ENCODE measurements at places on chromosomes 5 and 9.

- no peak for DNase-seq
Observed at GRCh38 chr9:71590362-71590761, 178.0 kb downstream of the CEMIP2 start.

DNA sequence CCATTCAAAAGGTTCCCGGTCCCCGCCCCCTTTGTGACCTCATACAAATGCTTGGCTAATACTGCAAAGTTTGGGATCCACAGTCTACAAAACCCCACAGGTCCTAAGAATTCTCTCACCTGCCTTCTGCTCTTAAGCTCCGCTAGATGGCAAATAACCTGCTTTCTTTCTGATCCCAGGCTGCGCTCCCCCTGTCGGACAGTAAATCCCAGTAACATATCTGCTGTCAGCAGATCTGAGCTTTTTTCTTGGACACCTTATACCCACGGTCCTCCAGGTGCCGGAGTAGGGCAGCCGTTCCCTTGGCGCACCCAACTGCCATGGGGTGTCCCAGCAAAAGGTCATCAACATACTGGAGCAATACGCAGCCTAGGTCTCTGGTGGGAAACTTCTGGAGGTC, 39.0 kb upstream of the PPP1R26 start:
- no peak for DNase-seq

GRCh38 chr5:33491941-33492340, 51.2 kb downstream of the TARS1 start:
- peak; percentile 18 for DNase-seq

GRCh38 chr5:111225926-111226325, 1.7 kb downstream of the CAMK4 start:
- no peak for DNase-seq

DNA sequence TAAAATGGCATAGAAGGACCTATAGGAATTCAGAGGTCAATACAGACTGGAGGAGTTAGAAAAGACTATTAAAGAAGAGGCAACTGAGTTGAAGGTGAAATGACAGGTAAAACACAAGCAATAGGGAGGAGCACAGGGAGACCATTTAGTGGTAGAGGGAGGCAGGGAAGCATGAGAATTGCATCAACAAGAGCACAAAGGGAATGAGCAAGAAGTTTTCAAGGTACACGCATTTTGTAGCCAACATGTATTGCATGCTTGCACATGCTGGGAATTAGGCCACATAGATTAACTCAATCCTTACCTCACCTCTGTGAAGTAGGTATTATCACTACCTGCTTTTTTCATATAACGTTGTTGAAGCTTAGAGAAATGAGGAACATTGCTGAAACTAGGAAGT, 42.3 kb downstream of the PLPP1 start:
- DNase-seq = no peak

DNA sequence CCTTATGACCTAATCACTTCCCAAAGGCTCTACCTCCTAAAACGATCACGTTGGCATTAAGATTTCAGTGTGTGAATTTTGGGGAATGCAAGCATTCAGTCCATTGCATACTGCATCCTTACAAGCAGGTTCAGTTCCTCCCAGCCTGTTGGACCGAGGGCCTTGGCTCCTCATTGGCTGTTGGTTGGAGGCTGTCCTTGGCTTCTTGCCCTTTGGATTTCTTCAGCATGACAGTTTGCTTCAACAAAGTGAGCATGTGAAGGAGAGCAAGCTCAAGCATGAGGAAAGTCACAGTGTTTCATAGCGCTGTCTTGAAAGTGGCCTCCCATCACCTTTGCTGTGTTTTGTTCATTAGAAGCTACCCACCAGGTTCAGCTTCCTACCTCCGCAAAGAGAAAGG, 109.5 kb downstream of the GADD45G start:
- DNase-seq = no peak

DNA sequence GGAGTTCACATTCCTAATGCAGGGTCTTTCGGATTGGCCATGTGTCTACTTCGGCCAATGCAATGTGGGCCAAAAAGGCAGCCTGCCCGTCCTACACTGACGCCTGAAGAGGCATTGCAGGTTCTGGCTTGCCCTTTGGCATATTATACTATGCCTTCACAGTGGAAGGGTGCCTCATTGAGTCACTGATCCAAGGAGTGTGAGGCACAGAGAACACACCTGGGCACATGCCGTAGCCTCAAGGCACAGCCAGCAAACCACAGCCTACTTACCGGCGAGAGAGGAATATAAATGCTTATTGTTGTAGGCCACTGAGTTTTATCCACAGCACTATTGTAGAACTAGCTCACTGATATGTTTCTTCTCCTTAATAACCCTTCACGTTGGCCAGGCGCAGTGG, 409.6 kb downstream of the GADD45G start:
- no peak for DNase-seq

DNA sequence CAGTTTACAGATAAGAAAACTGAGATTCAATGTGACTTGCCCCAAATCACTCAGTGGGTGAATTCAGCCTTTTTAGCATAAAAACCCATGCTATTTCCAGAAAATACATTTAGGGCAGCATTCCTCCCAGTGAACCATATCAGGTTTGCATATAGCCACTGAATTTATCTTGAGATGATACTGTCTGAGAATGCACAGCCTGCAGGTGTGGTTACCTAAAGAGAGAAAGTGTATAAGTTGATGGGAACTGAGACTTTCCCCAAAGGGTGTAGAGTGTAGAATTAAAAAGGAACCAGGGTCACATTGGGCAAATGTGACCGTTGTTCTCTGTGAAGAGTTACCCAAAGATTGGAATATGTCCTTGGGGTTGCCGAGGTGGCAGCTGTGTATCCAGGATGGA, 100.0 kb upstream of the PIK3R1 start:
- no peak for DNase-seq

GRCh38 chr9:94639061-94639998, at the start of gene FBP1:
Gene FBP1, minus strand, starts transcription at chr9:94639518. Its CDS starts 208 bp downstream, at chr9:94639310.
- DNase-seq = peak; percentile 63

GRCh38 chr9:72149231-72149975, at the start of gene GDA:
Gene GDA, plus strand, starts transcription at chr9:72149440. Its CDS starts 120 bp downstream, at chr9:72149560.
- peak; percentile 17 for DNase-seq

DNA sequence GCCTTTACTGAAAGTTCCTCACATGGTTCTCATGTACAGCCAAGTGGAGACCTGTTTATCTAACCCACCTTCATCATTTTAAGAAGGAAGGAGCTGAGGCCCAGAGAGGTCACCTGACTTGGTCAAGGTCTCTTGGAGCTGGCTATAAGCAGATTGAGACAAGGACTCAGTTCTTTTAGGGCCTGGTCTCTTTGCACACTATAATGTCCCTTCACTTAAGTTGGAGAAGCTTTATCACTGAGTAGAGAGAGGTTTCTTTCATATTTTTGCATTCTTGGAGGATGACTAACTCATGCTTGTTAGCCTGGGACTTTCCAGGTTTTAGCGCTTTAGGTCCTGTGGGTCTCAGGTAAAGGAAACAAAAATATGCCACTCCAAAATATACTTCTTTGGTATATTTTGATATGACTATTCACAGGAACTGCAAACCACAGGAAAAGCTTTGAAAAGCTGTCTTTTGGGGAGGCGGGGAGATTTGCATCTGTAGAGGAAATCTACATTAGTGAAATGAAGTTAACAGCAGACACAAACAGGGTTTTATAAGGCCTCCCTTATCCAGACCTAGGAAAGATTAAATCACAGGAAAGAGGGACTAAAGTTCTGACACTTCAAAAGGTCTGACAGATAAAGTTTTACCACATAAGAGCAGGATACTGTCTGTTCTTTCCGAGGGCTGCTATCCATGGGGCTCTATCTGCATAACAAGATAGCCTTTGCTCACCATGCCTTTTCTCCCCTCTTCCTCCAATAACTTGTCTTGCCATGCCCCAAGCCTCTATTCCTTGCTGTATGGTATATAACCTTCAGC, 95.8 kb upstream of the ANKRD55 start:
- no peak for DNase-seq

DNA sequence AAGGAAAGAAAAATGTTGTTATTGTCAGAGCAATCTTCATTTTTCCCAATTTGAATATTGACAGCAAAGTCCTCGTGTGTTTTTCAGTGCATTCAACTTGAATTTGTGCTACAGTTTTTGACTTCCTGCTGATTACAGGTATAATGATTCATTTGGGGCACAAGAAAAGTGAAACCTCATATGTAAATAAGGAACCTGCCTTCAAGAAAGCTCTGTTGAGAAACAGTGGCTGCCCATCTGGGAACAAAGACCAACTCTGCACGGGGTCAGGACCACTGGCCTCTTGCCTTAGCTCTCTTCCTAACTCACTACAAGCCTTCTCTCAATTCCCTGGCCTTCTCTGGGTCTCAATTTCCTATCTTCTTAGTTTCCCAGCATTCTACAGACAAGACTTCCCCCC, 21.0 kb downstream of the TIMD4 start:
- DNase-seq = no peak

DNA sequence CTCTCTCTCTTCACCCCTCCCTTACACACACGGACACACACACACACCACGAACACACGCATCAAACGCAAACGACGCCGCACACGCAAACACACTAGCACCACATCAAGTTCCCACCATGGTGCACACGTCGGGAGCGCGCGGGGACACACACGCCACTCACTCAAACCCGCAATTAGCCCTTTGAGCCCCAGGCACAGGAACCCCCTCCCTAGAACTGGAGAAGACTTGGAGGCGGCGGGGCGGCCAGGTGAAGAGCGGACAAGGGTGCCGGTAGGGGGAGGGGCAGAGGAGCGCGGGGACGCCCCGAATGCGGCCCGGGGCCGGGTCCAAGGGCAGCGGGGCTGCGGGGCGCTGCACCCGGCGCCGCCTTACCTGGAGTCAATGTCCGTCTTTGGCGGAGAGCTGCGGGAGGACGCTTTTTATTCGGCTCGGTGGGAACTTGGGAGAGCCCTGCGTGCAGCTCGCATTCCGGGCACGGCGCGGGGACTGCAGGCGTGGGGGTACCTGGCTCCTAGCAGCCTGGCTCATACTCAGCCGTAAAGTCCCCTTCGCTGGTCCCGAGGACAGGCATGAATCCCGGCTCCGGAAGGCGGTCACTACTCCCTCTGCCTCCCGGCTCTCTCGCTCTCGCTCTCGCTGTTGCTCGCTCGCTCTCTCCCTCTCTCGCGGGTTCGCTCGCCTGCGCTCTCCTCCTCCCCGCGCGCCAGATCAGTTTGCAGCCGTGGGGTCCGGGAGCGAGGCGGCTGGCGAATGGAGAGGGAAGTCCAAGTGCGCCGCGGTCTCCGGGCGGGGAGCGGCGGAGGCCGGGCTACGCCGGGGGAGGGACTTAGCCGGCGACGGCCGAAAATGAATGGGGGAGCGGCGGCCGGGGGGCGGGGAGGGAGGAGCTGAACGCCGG, at the start of gene BRINP1:
TSS of gene BRINP1 (minus strand) at position 755 of the 901 bp plus-strand sequence. CDS start 56,080 bp downstream, outside the sequence.
- peak; percentile 66 for DNase-seq

DNA sequence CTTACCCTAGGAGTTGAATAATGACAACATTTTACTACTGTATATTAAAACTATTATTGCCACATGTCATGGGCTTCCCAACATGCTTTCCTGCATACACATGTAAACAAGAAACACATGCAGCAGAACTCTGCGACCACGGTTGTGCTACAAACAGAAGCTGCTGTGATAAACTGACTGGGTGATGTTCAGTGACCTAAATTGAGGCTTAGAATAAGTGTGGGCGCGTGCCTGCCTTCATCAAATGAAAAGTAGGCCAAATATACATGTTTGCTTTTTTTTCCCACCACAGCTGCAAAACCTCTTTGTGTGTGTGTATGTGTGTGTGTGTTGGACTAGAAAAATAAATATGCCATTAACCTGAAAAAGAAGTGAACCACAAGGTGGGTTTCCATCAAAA, 1202.1 kb downstream of the PTPRD start:
- DNase-seq = no peak

DNA sequence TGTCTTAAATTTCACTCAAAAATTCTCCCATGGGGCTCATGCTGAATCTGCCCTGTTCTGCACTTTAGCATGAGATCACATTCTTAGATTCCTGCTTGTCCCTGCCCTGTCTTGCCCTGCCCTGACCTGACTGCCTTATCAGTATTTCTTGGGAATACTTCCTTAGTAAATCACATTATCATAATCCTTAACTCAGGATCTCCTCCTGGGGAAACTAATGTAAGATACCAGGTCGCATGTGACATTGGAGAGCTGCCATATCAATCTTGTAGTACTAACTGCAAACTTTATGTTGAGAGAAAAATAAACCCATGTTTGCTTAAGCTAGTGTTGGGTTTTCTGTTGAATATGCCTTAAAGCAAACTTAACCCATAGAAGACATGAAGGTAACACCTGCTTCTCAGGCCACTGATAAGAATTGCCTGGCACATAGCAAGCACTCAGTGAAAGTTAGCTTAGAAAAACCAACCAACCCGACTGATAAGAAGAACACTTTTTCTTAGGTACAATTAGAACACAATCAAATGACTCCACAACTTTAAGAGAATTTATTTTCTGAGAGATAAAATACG, 53.3 kb downstream of the IL33 start:
- peak; percentile 15 for DNase-seq

DNA sequence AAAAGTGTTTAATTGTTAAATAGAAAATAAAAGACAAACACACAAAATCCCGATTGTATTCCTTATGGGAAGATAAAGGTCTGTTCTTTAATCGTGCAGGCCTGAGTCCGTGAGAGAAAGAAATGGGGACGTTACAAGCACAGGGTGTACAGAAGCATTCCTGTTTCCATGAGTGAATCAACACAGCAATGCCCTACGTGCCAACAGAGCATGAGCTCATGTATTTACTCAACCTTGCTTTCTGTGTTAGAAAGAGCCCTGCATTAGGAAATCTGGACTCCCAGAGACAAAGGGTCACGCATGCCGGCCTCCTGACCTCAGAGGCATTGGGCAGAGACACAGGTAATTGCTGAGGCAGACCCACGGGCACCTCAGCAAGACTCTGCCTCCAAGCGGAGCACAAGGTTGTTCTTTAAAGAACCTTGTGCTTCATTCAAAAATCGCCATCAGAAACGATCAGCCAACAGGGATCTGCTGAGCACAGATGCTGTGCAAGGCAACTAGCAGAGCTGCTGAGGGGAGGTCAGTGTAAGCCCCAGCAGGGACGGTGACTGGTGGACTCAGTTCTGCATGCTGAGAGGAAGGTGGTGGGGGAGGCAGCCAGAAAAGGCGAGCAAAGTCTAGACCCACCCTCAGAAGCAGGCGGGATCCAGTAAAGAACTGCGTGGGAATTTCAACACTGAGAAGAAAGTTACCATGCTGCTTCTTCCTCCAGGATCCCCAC, 101.0 kb downstream of the TLE1 start:
- DNase-seq = peak; percentile 86

GRCh38 chr5:169354921-169355320, 54.0 kb upstream of the SLIT3 start:
- DNase-seq = no peak

- no peak for DNase-seq
Observed at GRCh38 chr5:180193749-180194375, 15.1 kb downstream of the RASGEF1C start.

GRCh38 chr9:121640076-121640475, 11.4 kb upstream of the DAB2IP start:
- DNase-seq = peak; percentile 68

- DNase-seq = no peak
Observed at GRCh38 chr5:72063219-72063819, 44.0 kb upstream of the MAP1B start.

GRCh38 chr9:112605518-112605917, 112.4 kb downstream of the INIP start:
- DNase-seq = no peak

Data from pancreas (tissue), 10 donors.